Activated CD4-positive, CD25-positive, alpha-beta regulatory T cell treated with anti-CD3 and anti-CD28 coated beads, Interleukin-2, amount 50 U/mL, for 16 hours (primary cell): ENCODE measurements at places on chromosomes 2 and 18.

DNA sequence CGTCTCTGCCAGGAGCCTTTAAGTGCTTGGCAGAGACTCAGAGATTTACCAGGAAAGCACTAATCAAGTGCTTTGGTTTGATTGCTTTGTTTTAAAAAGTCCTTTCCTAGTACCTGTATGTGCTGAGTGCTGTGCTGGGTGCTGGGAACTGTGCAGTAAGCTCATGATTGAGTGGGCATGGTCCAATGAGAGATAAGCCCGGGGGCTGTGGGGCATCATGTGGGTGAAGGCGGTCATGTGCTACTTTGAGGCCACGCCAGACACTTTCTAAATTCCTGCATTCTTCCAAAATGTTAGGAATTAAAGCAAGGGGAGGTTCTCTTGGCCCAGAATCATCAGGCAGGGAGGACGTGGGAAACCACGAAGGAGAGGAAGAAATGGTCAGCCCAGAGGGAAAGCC lies 109.0 kb downstream of the ACAA2 start:
- DNase-seq: no peak

DNA sequence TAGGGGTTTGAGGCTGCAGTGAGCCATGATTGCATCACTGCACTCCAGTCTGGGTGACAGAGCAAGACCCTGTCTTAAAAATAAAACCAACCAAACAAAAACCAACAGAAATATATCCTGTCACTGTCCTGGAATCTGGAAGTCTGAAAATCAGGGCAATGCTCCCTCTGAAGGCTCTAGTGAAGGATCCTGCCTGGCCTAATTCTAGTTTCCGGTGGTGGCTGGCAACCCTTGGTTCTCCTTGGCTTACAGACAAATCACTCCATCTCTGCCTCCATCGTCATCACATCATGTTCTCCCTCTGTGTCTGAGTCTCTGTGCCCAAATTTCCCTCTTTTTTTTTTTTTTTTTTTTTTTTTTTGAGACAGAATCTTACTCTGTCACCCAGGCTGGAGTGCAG lies 15.9 kb upstream of the VPS4B start:
- DNase-seq: no peak

- DNase-seq: no peak
Measured at GRCh38 chr2:133322909-133323308, 245.4 kb downstream of the NCKAP5 start.

DNA sequence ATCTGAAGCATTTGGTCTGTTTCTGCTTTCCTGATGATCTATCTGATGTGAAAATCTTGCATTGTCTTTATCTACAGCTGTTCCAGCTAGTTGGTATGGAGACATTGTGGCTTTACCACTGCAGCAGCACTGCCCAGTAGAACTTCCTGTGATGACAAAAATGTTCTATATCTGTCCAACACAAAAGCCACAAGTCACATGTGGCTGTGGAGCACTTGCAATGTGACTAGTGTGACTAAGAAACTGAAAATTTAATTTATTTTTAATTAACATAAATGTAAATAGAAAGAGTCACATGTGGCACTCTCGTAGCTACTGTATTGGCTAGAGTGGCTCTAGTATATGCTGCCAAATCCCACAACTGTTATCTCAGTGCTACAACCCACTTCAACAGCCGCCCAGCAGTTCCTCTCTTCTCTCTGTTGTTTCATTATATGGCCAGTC lies 425.7 kb downstream of the SETBP1 start:
- DNase-seq: no peak

- no peak for DNase-seq
Measured at GRCh38 chr18:32358075-32358474, 112.6 kb downstream of the GAREM1 start.

- no peak for DNase-seq
Measured at GRCh38 chr18:12029786-12030584, 48.7 kb downstream of the IMPA2 start.

GRCh38 chr2:45626387-45627221 lies 15.5 kb upstream of the SRBD1 start:
- DNase-seq: no peak

GRCh38 chr2:227824711-227825110 lies 11.1 kb downstream of the CCL20 start:
- no peak for DNase-seq

DNA sequence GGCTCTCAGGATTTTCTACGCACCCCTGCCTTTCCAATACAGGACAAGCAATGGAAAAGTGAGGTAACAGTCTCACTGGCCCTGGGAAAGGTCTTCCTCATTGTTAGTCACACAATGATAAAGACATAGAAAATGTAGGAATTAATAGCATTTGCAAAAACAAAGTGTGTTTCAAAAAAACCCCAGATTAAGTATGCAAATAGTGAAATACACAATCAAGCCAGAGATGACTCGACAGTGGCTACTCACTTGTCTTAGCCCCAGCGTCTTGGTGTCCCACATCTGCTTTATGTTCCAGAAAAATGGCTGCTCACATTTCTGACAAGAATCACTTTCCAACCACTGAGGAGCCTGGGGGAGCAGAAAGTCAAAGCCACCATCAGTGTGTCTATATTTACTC lies 47.0 kb upstream of the AP1S3 start:
- no peak for DNase-seq

DNA sequence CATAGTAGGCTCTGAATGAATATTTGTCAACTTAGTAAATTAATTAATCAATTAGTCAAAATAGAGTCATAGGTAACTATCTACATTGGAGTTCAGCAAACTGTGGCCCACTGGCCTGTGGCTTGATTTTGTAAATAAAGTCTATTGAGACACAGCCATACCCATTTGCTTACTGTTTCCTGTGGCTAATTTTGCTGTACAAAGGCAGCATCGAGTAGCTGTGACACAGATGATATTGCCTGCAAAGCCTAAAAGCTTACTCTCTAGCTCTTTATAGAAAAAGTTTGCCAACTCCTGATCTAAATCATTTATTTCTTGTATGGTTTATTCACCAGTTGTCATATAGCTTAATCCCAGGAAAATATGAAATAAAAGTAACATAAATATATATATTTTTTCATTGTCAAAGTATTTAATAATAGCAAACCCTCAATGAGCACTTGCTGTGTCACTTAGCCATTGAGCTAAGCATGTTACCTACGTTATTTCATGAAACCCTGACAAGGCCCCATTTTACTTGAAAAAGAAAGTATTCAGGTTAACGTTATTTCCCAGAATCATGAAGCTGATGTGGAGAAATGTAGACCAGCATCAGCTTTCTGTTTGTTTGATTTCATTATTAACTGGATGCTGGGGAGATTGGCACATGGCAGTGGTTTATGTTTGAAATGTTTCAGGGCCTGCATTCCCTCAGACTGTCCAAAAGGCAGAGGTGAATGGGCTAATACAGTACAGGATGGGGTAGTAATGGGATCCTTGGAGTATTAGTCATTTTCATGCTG lies 69.6 kb downstream of the ICOS start:
- no peak for DNase-seq
